ENCODE measurements at places on chromosomes 5 and 9.

- no peak for DNase-seq
These were observed 94.5 kb downstream of the LMX1B start for GRCh38 chr9:126708178-126708577.

DNA sequence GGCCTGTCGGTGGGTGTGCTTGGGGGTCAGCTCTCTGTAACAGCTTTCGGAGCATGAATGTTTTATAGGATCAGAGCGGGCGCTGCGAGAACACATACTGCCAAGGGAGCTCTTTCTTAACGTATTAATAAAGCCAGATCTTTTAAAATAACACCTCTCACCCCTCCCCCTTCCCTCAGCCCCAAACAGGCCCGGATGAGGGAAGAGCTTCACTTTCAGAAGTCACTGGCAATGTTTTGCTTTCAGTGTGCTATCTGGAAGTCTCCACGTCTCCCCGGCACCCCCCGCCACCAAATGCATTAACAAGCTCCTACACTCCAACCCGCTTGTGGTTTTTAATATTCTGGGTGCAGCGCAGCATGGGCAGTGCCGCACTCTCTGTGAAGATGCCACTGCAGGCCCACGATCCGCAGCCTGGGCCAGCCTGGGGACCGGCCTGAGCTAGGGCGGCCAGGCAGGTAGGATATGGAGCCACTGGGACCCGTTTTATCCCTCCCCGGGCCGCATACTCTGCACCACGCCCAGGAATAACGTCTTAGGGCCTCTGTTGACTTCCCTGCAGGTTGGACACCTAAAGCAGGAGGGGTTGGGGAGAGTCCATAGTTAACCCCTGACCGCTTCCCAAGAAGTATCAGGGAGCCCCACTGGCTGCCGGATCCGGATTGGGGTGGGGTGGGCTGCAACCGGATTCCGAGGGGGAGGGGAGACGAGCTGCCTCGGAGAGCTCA lies 12.6 kb downstream of the NR2F1 start:
- DNase-seq: no peak

DNA sequence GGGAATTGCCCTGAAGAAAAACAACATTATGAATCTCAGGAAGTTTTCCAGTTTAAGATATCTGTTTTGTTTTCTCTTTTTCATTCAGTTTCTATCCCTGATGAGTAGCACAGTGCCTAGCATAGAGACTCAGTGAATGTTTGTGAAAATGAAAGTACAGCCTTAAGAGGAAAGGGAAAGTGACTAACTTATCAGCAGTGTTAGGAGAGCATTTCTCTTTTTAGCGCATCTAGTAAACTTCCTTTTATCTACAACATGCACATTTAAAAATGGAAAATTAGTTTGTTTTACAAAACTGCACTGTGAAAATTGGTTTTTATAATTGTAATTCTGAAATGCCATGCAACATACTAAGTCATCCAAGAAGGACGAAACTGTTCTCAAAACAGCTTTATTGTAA lies 110.8 kb downstream of the SMARCA2 start:
- DNase-seq: peak; percentile 12

GRCh38 chr9:70580606-70581195 lies 166.2 kb upstream of the KLF9 start:
- no peak for DNase-seq

GRCh38 chr5:163089230-163089629 lies 348.2 kb upstream of the CCNG1 start:
- DNase-seq: no peak

- DNase-seq: no peak
These were observed 449 bp upstream of the ADCY2 start for GRCh38 chr5:7395432-7395946.

- no peak for DNase-seq
These were observed 158.0 kb downstream of the ATPSCKMT start for GRCh38 chr5:10091701-10092100.

DNA sequence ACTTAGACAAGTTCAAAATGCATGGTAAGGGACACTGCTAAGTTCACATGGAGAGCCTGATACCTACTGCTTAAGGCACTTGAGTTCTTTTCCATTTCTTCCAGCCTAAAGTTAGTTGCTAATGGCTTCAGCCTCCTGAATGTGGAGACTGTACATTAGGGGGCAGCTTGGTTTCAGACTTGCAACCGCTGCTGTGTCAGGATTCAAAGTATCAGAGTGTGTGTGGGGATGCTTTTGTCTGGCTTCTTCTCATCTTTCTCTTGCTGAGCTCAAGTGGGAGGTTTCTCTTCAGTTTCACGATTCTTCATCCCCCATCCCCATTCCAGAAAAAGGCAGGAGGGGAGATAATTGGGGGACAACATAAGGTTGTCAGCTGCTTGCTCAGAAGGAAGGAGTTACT lies 49.4 kb downstream of the ATP10B start:
- DNase-seq: no peak

DNA sequence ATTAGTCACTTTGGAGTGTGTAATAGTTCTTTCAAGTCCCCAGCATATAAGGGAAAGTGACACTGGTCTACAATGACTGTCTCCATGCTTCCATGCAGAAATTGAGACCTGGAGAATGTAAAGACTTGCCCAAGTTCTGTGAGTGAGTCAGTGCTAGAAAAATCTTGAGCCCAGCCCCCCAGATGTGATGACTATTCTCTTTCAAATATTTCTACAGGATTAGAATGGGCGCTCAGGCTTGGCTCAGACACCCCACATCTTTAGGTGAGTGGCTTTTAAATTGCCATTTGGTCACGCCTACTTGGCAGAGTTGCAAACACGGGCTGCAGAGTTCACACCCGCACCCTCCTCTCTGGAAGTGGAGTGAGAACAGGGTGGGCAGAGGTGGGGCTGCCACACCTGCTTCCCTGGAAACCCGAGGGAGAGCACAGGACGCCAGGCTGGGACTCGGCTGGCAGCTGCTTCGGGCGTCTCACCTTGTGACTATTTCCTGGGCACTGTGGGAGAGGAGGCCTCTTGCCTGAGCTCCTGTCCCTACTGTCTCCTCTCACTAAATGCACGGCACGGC lies 37.6 kb downstream of the ROPN1L start:
- DNase-seq: peak; percentile 89

DNA sequence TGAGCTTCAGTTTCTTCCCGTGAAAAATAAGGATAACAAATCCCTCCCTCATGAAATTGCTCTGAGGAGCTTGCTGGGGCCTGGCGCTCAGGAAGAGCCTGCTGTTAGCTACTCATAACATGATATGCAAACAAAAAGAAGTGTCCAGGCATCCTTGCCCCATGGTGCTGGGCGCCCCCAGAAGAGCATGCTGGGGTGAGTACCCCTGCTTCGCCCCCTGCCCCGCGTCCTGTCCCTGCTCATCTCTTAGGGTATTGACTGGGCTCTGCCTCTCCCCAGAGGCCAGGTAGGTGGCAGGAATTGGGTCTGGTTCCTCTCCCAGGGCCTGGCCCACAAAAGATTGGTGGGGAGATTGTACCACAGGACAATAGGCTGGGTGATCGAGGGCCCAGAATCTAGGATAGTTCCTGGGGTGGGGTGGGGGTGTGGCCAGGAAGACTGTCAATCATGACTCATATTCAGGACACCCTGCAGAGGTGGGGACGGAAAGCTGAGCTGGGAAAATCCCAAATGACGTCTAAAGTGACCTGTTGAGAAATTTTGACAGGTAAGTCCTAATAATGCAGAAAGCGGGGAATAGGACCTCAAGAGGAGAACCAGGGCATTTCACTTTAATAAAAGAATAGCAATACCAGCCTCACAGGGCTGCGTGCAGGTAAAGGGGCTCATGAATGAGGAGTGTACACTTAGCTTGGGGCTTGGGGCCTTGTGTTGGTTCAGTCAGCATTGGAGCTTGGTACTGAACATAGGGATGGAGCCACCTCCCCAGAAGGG lies 8.9 kb downstream of the PITX1 start:
- DNase-seq: peak; percentile 44

- DNase-seq: peak; percentile 83
These were observed 106.5 kb upstream of the DMRT1 start for GRCh38 chr9:734831-735511.

- DNase-seq: peak; percentile 18
These were observed 94.6 kb upstream of the RANBP6 start for GRCh38 chr9:6109986-6110385.

- DNase-seq: no peak
These were observed 37.9 kb downstream of the ARHGEF28 start for GRCh38 chr5:73663860-73664240.

DNA sequence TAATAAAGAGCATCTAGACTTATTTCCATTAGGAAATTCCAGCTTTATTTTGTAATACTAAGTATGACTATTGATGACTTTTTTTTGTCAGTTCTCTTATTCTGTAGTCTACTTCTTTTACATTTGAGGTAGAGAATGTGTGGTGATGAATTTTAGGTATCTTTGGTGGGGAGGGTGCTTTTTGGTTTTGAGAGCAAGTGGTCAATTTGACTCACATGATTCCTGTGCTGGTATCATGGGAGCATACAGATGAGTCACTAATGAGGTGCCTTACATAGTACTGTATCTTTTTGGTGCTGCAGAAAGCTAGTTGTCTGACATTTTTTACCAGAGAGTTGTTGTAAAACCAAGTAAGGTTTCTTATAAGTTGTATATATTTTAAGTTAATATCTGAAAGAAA lies 35.3 kb downstream of the ERBIN start:
- DNase-seq: peak; percentile 77

DNA sequence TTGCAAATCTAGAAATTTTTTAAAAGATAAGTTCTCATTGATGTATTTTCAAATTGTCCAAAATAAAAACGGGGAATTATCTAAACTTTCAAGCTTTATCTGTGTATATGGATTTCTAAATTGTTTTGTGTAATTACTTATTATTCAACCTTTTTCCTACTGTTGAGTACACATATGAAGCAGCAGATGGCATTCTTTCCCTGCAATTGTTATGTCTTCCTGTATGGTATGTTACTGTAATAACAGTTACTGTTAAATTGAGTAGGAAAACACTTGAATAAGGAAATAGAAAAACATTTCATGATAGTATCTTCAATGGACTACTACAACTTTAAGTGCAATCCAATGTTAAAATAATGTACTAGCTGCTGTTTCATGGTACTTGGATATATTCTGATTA lies 124.8 kb downstream of the RANBP17 start:
- peak; percentile 30 for DNase-seq

GRCh38 chr5:81428861-81429260 lies 34.9 kb upstream of the ACOT12 start:
- peak; percentile 70 for DNase-seq

- peak; percentile 30 for DNase-seq
These were observed 41.7 kb upstream of the IL17B start for GRCh38 chr5:149420545-149421371.

DNA sequence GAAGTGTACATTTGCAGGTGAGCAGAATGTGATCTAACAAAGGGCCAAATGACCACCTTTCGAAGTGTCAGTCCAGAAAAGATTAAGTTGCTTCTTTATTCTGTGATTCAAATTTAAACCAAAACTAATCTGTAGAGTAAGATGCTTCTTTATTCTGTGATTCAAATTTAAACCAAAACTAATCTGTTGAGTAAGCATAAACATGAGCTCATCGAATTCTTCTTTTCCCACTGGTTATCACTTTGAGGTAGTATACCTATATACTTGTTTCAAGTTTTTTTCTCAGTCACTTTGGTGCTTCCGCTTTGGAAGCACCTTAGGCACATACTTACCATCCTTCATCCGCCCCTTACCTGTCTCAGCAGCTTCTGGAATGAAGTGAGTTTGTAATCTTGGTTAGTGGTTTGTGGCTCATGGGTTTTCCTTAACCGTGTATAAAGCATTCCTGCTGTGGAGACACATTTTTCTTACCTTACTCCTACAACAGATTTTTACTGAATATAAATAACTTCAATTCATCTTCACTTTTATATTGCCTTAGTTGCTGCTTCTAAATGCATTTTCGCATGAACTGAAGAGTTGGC lies 40.7 kb upstream of the CTXN3 start:
- no peak for DNase-seq

DNA sequence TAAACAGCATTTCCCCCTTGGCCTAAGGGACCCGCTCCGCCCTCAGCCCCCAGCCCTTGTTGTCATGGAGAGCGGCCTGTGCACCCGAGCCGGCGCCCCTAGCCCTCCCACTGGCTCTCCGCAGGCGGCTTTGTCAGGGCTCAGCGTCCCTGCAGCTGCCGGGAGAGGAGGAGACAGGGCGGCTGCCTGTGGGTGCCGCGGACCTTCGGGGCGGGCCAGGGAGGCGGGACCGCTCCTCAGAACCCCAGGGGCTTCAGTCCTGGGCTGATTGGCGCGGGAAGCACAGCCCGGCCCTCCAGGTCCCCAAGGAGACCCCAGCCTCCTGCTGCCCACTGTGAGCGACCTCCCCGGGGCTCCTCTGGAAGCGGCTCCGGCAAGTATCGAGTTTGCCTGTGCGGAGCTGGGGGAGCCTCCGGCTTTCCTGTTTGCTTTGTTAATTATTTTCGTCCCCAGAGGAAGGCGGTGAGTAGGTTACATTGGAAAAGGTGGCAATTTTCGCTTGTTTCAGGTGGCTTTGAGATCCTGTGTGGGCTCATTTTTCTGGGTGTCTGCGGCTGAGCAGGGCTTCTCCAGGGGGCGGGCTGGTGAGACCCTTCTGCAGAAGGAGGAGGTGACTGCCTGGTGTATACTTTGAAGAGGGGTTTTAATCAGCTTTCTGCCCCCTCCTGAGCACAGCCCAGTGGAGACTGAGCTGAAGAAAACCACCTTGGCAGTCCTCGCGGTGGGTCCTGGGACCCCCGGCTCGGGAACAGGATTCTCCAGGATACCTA lies at the start of gene FGD3:
FGD3 (plus strand) TSS at position 256 of the 770 bp plus-strand sequence. CDS start 28,734 bp downstream, outside the sequence.
- DNase-seq: peak; percentile 30

DNA sequence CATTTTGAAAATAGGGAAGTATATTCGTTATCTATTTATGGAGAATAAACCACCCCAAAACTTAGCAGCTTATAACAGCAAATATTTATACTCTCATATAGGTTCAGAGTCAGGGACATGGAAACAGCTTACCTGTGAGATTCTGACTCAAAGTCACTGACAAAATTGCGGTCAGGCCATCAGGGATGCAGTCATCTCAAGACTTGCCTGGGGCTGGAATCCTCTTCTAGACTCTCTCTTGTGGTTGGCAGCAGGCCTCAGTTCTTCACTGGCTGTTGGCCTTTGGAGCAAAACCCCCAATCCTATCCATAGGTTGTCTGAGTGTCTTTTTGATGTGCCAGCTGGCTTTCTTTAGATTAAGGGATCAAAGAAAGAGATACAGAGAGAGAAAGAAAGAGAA lies 275.6 kb downstream of the SEC61B start:
- DNase-seq: peak; percentile 11

Data from ELR (cell line).